Sigmoid colon (tissue), 7 donors: ENCODE measurements at places on chromosomes 16 and 17. TPM values are rescaled to one million over a fixed set of nuclear protein-coding genes. Genes with fewer than 3 reads are reported as not detected.

DNA sequence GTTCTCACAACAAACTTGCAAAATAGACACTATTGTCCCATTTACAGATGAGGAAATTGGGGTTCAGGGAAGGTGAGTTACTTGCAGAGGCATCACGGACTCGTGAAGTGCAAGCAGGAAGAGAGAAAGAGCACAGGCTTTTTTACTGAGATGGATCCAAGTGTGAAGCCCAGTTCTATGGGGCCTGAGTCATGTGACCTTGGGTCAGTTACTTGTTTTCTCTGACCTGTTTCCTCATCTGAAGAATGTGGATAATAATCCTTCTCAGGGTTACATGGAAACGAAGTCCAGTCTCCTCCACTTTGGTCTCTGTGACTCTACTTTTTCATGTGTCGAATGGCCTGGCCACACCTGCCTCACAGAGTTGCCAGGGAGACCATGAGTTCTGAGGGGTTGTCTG lies 134.4 kb downstream of the SPACA3 start:
- DNase-seq = no peak

- no peak for DNase-seq
These were observed 126.1 kb downstream of the SEC14L1 start for GRCh38 chr17:77266891-77267341.

GRCh38 chr16:11743308-11744074 lies 834 bp upstream of the TXNDC11 start:
- peak; percentile 83 for DNase-seq

- DNase-seq = no peak
These were observed 105.1 kb downstream of the CHD9 start for GRCh38 chr16:53159781-53160436.

Gene PRSS22
- total RNA-seq = not detected
